ENCODE measurements at places on chromosomes 5 and 9.

- no peak for DNase-seq
These were observed 12.2 kb upstream of the MEGF9 start for GRCh38 chr9:120726484-120726883.

DNA sequence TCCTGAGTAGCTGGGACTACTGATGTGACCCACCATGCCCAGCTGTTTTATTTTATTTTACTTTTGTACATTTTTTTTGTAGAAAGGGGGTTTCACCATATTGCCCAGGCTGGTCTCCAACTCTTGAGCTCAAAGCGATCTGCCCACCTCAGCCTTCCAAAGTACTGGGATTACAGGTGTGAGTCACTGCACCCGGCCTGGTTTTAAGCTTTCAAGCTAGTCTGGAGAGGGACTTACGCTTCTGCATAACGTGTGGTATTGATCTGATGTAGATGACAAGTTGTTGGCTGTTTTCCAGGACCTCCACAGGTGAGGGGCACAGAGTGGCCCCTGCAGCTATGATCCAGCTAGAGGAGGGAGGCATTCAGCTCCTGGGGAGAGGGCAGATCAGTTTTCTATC, 6.8 kb upstream of the CCL21 start:
- no peak for DNase-seq

DNA sequence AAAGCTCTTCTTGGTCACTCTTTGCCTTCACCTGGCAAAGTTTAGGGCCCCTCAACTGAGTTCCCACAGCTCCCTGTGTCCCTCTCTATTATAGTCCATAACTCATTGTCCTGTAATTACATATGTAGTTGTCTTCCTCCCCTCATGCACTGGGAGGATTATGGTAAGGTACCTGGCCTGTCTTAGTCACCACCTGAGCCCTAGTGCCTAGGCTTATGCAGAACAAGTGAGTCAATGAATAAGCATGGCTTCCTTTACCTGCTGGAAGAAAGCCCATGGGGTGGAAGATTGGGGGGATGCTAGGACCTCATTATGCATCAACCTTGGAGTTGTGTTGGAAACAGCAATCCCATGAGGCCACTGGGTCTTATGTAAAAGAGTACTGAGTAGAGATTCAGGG, 187.7 kb upstream of the TRIM32 start:
- no peak for DNase-seq

- no peak for DNase-seq
These were observed 27.9 kb downstream of the RFX3 start for GRCh38 chr9:3497857-3498256.

- no peak for DNase-seq
These were observed 35.5 kb downstream of the VAV2 start for GRCh38 chr9:133956520-133957076.

DNA sequence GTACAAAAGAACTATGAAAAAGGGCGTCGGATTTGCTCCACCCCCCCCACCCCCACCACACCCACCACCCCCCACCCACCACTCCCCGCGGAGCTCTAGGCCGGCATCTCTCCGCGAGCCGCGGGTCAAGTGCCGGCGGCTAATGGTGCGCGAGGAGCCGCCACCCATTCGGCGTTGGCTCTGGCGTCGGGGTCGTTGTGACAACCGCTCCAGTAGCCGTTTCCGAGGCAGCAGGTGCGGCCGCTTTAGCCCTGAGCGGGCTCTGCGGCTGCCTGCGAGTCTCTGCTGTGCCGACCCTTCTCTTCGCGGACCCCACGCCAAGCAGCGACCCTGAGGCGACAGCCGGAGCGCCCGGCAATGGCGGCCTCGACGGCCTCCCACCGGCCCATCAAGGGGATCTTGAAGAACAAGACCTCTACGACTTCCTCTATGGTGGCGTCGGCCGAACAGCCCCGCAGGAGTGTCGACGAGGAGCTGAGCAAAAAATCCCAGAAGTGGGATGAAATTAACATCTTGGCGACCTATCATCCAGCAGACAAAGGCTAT, at the start of gene PPP1R2B:
TSS of gene PPP1R2B (plus strand) at position 90 of the 546 bp plus-strand sequence. CDS start at position 358, 268 bp downstream.
- DNase-seq = no peak

- peak; percentile 16 for DNase-seq
These were observed 354.2 kb downstream of the ARL15 start for GRCh38 chr5:53956196-53956595.

DNA sequence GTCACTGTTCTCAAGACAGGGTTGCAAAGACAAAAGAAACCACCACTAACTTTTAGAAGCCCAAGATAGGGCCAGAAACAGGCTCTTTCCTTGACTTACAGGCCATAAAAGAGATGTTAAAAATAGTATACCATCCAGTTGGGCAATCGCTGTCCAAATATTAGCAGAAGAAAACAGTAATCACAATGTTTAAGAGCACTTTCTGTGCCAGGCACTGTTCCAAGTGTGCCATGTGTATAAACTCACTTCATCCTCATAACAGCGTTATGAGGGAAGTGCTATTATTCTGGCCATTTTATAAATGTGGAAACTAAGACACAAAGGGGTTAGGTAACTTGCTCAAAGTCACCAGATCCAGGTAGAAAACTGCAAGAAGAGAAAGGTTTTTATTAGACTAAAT, 111.7 kb downstream of the KCNN2 start:
- DNase-seq = no peak

- peak; percentile 44 for DNase-seq
These were observed 162.2 kb downstream of the OXCT1 start for GRCh38 chr5:41707853-41708603.

DNA sequence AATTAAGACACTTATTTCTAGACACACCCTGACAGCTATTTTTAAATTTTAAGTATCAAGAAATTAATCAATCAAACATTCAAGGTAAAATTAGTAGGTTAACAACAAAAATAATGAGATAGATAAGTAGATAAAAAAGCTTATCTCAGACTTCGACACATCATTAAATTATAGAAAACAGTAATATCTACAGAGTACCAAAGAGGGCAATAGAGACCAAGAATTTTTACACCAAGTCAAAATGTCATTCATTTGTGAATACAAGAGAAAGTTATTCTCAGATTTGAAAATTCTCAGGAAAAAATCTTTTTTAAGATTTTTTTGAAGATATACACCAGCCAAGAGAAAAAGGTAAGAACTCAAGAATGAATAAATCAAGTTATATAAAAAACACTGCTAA, 445.6 kb downstream of the ACTL7B start:
- no peak for DNase-seq

GRCh38 chr9:4147476-4148230, 152.2 kb downstream of the GLIS3 start:
- DNase-seq = no peak

DNA sequence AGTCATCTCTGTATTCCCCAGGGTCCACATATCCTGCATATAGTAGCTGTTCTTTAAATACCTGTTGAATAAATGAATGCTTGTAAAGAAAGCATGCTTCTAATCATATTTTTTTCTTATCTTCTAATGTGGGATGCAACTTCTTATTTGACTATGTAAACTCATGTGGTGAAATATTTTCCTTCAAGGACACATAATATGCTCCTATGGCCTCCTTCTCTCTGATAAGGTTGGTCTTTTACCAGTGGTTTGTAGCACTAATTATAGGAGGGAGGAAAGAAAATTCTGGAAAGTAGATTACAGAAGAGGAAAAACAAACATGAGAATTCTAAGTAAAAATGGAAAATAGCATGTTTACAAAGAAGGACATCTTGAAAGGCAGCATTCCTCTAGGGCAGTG, 28.6 kb upstream of the C5orf63 start:
- DNase-seq = no peak

DNA sequence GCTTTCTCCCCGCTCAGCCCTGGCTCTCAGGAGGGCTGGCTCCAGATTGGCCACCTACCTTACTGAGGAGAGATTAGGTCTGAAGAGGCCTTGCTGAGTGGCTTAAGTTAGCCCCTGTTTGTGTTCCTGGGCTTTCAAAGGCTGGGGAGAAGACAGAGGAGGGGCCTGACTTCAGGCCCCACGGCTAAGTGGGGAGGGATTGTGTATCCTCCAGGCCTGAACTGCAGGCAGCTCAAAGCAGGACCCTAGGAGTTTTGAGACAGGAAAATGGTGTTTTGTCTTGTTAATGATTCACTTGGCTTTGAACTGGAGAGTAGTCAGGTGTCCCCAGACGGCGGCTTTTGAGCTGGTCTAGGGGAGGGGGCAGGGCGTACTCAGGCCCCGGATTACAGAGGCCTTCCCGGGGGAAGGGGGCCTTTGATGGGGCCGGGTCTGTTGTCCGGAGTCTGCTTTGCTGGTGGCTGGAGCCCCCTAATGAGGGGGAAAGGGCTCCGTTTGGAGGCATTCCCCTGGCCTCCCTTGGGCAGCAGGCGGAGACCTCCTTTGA, 162.0 kb upstream of the SMIM23 start:
- no peak for DNase-seq

- DNase-seq = no peak
These were observed 599.9 kb downstream of the ISL1 start for GRCh38 chr5:51983161-51983560.

- DNase-seq = no peak
These were observed 99.2 kb downstream of the PHF2 start for GRCh38 chr9:93675336-93676150.

GRCh38 chr5:100502684-100503083, 32.5 kb upstream of the FAM174A start:
- DNase-seq = no peak

- no peak for DNase-seq
These were observed 52.6 kb upstream of the FANCC start for GRCh38 chr9:95370064-95370463.

GRCh38 chr5:2003206-2003605, 120.5 kb upstream of the IRX4 start:
- DNase-seq = no peak

GRCh38 chr9:73684601-73685000, 532.9 kb downstream of the ANXA1 start:
- no peak for DNase-seq

All from NAMALWA (cell line).